ENCODE measurements at places on chromosomes 12 and 14.
A peak's percentile ranks its signal among the peaks of the same experiment; 100 is the strongest.

- DNase-seq: no peak
Measured at GRCh38 chr12:88579161-88579517, 1.1 kb downstream of the KITLG start.

DNA sequence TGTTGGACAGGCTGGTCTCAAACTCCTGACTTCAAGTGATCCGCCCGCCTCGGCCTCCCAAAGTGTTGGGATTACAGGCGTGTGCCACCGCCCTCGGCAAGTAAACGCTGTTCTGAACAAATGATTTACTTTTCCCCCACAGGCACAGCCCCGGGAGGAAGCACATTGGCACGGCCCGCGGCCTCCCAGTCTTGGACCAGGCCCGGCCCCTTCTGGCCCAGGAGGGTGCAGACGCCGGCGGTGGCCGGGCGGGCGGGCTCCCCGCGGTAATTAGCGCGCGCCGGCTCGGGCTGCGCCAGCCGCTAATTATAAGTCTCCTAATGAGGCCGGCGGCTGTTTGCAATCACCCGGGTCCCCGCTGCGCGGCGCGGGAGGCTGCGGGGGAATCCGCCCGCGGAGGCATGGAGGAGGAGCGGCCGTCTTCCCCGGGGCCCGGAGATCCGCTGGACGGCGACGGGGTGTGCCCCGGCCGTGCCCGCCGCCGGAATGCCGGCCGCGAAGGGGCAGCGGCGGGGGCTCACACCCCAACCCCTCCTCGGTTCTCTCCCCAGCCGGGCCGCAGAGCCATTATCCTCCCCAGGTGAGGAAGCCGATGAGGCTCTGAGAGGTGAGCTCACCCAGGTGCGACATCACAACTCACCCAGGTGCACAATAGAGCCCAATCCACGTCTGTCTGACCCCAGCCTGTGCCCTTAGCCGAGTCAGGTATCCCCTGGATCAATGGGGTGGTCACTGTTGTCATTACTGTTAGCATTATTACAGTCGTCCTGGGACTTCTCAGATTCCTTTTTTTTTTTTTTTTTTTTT, 3.3 kb upstream of the POP5 start:
- no peak for DNase-seq

GRCh38 chr14:80005561-80005960, 205.7 kb downstream of the DIO2 start:
- DNase-seq: no peak

- no peak for DNase-seq
Measured at GRCh38 chr14:61315313-61315712, 6.1 kb upstream of the PRKCH start.

DNA sequence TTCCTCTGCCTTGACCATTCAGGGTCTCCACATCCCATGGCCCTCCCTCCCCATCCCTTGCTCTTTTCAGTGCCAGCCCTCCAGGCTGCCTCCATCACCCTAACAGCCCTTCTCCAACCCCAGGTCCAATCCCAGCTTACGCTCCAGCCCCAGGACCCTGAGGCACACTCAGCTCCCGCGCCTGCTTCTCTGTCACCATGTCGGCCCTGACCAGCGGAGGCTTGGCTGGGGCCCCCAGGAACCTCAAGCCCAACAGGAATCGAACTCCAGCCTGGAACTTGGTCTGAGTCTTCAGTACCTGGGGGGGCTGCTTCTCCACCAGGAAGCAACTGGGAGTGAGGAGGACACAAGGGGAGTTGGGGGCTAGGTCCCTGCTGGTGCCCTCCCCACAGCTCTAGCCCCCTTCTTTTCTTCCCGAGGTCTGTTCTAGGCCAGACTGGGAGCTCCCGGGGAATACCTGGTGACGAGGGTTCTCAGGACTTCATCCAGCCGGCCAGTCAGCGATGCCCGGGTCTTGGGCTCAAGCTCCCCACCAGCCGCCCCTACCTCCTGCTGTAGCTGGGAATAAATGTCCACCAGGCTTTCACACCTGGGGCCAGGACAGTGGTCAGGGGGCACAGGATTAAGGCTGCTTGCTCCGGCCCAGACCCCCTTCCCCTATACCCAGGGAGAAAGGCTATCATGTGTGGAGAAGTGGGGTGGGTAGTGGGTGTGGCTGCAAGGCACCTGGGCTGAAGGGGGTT, 6.0 kb downstream of the STAT6 start:
- no peak for DNase-seq

GRCh38 chr14:95727056-95727700, 13.3 kb upstream of the TCL1A start:
- DNase-seq: no peak

DNA sequence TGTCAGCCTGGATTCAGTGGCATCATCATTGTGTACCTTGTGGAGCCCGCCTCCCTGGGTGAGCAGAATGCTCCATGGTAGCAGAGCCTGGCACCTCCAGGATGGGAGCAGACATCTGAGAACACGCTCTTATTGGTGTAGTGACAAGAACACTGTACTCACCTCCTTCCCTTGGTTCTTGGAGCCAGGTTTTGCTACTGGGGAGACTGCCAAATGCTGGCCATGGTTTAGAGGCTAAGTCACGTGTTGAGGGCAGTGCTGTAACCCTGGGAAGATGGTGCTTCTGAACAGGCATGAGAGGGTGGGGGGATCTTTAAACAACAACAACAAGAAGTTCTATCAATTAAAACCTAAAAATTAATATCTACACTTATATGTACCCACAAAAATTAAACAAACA, 47.6 kb upstream of the ASPG start:
- DNase-seq: no peak

DNA sequence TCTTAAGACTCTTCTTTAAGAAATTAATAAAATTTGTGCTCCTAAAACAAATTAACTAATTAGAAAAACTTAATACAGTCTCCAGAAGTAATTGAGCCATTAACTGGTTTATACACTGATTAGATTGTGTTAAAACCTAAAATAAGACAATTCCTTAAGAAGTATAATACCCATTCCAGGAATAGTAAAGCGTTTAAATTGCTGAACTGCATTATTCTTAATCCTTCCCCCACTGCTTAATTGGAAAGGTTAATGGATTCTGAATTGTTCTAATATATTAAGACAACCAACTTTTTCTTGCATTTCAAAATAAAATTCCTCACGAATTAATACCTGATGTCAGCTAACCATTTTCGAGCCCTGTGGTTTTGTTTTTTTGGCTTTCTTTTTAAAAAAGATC, 128.4 kb downstream of the KICS2 start:
- DNase-seq: peak; percentile 55

DNA sequence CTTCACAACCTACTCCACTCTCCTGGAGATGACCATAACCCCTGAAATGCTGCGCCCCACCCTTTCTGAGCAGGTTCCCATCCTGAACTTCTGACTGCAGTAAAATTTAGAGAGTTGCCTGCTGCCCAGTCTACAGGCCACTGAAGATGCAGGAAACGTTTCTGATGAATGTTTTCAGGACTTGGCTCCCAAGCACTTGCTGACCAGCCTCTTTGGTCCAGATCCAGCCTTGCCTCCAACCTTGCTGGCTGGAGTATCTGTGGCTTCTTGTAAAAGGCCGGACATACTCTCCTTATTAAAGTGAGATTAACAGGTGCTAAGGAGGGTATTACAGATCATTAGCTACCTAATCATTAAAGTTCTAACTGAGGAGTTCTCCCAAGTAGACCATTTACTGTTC, 70.3 kb upstream of the STXBP6 start:
- DNase-seq: no peak

DNA sequence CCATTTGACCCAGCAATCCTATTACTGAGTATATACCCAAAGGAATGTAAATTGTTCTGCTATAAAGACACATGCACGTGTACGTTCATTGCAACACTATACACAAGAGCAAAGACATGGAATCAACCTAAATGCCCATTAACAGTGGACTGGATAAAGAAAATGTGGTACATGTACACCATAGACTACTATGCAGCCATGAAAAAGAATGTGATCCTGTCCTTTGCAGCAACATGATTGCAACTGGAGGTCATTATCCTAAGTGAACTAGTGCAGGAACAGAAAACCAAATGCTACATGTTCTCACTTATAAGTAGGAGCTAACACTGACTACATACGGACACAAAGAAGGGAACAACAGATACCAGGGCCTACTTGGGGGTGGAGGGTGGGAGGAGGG, 45.7 kb upstream of the VRK1 start:
- DNase-seq: no peak

DNA sequence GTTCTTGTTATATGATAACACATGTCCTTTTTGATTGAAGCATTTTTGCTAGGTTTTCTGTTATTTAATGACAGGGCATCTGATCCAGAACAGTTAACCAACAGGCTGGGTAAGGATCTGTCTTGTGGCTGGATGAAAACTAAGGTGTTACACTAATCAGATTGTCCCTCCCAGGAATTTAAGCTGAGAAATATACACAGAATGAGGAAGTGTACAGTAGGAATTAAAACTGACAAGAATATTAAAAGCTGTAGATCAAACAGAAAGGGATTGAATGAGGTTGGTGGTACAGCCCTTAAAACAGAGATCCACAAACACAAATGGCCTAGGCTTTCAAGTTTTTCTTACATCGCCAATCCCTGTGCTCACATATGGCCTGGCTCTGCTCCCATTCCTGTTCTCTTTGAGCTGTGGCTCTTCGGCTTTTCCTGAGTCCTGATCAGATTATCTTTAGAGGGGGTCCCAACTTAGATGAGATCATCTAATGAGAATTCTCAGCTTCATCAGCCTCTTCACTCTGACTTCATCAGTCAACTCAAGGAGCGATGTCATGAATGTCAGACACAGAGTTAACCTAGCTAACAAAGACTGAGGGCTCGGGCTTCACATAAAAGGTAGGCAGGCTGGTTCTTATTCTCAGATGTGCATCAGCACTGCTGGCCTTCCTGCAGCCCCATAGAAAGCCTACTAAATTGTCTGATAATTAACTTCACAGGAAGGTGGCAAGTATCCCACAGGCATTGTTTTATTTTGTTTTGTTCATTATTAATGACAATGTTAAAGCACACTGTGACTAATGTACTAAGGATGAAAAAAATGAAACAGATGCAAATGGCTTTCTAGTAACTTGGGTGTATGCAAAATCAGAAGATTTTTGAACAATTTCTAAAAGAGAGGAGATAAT, 11.4 kb downstream of the PYGL start:
- DNase-seq: no peak

GRCh38 chr14:35362911-35363374, 41.6 kb downstream of the NFKBIA start:
- no peak for DNase-seq

DNA sequence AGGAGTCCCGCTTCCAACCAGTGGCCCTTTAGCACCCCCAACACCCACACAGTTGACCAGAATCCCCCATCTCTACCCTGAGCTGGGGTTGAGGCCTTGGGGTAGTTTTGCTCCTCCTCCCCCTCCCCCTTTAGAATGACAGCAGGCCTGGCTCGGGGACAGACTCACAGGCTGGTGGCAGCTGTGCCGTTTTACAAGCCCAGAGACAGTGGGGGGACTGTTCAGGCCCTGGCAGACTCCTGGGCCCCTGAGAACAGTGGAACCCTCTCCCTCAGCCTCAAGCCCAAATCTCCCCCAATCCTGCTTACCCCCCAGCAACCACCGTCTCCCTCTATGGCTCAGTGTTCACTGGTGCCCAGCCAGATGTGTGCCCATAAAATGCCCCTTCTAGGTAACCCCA, 10.1 kb downstream of the TMEM119 start:
- DNase-seq: no peak

- no peak for DNase-seq
Measured at GRCh38 chr14:64730681-64731080, 26.5 kb downstream of the PLEKHG3 start.

DNA sequence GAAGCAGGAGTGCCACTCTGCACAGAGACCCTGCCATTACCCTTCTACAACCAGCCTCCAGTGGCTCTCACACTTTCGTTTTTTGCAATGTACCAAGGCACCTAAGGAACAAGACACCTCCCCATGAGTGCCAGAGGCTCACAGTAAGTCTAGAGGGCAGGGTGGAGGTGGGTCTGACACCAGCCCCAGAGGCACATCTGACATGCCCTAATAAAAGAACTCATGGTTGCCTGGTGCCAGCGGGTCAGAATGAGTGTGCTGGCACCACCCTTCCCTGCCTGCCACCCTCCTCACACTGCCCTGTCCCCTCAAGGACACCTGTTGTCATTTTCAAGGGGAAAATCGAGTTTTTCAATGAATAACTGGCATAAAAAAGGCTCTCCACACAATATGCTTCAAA, 161.2 kb downstream of the FOXN3 start:
- DNase-seq: no peak

DNA sequence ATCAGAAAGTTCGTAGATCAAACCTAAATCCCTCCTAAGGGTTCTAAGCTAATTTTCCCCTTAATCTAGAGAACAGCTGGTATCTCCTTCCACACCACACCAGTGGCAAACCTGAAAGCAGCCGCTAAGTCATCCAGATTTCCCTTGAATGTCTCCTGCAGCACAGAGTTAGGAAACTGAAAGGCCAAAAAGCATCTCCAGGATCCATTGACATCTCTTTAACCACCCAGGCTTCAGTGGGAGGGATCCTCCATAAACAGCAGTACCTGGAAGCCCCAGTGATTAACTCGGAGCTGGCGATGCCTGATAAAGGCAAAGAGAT, 47.6 kb downstream of the CRACR2A start:
- no peak for DNase-seq

- no peak for DNase-seq
Measured at GRCh38 chr12:108744021-108744897, 12.9 kb upstream of the CORO1C start.

DNA sequence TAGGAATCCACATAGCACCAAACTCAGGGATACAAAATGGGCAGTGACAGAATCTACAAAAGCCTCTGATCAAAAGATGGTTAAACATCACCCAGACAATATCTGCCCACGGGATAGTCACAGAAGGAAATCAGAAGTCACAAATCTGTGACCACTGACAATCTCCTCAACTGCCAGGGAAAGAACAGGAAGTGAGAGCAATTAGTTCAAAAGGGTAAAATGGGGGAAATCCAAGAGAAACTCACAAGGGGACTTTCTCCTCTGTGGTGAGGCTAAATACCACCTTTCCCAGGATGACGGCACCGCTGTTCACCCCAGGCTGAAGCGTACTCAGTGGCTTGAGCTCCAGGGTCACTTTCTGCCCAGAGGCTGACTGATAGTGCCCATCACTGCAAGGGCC, 10.7 kb downstream of the TTC5 start:
- no peak for DNase-seq

DNA sequence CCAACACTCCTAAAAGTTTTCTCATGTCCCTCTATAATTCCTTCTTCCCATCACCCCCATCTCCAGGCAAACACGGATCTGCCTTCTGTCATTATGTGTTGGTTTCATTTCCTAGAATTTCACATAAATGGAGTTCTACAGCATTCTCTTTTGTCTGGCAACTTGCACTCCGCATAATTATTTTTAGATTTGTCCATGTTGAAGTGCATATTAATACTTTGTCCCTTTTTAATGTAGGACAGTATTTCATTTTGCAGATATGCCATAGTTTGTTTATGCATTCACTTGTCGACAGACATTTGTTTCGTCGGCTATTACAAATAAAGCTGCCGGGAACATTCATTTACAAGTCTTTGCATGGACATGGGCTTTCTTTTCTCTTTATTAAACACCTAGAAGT, 150.0 kb downstream of the CRADD start:
- DNase-seq: no peak

- no peak for DNase-seq
Measured at GRCh38 chr12:27279826-27280225, 35.7 kb downstream of the STK38L start.

GRCh38 chr12:76872415-76872814, 6.4 kb downstream of the CSRP2 start:
- DNase-seq: no peak

All from retinal pigment epithelial cell (primary cell).